Ecto neural progenitor cell (in vitro differentiated cells): ENCODE measurements at places on chromosomes 6 and 20.

GRCh38 chr6:40937491-40937890 is 101.5 kb downstream of the UNC5CL start:
- DNase-seq, result no peak

DNA sequence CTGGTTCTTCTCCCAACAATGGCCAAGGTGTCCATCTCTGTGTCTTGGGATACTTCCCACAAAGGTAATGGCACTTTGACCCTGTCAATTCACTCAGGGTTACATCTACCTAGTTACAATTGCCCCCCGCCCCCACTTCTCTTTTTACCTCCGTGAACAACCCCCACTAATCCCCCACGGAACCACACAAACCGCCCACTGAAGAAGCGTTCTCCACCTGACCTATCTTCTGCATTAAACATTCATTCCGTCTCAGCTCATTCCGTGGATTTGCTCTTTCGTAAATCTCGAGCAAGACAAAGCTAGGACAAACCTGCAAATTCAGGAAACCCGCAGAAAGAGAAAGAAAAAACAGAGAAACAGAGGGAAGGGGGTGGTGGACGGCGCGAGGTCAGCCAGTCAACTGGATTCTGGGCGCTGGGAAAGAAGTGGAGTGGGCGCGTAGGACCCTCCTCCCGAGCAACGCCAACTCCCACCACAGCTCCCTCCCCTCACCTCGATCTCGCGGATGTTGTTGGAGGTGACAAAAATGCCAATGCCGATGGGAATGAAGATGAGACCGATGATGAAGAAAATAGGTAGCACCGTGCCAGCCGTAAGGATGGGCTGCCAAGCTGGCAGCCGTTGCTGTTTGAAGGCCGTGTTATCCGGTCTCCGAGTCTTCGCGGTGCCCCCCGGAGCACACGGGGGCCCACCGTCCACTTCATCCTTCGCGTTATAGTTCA is 523 bp downstream of the TMEM30A start:
- DNase-seq, result no peak

GRCh38 chr20:23868321-23868720 is 11.2 kb downstream of the CST5 start:
- DNase-seq, result no peak

- DNase-seq, result peak; percentile 85
Measured at GRCh38 chr6:133837801-133838349, 51.0 kb upstream of the TCF21 start.

- DNase-seq, result no peak
Measured at GRCh38 chr6:51996296-51996947, 91.0 kb downstream of the PKHD1 start.

DNA sequence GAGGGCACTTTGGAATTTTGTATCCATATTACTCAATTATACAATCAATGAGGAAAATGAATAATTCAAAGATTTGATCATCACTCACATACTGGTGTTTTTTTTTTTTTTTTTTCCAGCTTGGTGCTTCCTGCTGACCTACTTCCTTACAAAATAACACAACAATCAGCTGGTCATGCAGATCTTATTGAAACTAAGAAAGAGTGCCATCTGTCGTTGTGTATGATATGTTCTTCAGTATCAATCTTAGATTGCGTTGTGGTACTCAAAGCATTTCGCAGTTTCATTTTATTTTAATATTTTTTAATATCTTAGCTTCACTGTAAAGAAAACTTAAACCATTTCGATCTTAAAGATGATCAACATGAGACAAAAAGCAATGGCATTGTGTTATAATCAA is 155.6 kb downstream of the OGFRL1 start:
- no peak for DNase-seq
